Psoas muscle (tissue), 8 donors: ENCODE measurements at places on chromosomes 3 and 15.

GRCh38 chr3:106342386-106342785 lies 473.6 kb upstream of the CBLB start:
- no peak for DNase-seq

DNA sequence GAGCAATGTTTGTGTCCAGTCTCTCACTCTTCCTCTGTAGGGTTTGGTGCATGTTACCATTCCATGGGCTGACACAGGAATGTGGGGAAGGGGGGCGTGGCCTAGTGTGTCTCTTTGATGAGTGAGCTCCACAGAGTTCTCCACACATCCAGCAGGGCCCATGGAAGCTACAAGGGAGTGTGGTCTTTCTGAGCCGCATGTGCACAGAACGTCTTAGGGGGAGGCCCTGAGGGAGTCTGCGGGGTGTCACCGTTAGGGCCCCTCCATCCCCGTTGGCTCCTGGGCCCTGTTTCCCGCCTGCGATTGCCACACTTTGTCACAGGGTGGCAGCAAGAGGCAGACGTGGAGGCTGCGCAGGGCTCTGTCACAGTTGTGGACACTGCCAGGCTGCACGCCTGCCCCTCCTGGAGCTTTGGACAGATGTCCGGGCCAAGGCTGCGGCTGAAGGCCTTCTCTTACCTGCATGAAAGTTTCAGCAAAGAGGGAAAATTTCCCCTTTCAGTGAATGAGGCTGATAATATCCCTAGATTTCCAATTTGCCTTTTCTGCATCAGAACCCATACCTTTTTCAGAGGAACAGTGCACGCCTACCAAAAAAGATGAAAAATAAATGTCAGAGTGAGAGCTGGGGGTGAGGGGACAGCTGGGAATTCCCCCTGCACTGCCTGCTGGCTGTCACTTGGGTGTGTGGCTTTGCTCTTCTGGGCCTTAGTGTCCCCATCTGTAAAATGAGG lies 24.3 kb downstream of the CACNA2D3 start:
- peak; percentile 85 for DNase-seq

DNA sequence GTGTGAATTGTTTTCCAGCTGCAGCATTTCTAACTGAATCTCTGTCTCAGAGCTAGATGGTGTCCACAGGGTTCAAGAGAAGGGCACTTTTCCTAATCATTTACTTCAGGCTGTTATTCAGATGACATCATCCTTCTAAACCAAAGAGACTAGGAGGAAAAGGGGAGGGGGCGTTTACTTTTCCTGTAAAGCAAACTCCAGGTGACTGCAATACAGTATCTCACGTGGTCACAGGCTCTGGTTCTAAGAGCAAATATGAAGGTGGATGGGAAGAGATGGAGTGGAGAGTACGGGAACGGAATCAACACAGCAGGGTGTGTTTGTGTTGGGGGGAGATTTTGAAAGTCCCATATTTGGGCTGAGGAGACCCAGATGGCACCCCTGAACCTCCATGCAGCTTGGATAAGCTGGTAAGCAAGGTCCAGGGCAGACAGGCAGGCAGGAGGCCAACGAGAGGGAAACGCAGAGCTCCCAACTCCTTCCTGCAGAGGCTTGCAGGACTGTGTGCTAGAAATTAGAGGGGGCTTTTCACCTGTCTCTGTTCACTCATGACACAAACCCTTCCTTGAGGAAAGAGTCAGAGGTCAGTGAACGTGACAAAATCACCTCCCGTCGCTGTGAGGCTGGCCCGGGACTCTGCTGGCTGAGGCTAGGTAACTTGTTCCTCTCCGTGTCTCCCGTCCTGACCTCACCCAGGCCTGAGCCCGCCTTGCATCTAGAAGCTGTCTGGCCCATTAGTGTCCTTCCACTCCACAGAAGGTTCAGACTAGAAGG lies 151.2 kb downstream of the OPA1 start:
- no peak for DNase-seq

DNA sequence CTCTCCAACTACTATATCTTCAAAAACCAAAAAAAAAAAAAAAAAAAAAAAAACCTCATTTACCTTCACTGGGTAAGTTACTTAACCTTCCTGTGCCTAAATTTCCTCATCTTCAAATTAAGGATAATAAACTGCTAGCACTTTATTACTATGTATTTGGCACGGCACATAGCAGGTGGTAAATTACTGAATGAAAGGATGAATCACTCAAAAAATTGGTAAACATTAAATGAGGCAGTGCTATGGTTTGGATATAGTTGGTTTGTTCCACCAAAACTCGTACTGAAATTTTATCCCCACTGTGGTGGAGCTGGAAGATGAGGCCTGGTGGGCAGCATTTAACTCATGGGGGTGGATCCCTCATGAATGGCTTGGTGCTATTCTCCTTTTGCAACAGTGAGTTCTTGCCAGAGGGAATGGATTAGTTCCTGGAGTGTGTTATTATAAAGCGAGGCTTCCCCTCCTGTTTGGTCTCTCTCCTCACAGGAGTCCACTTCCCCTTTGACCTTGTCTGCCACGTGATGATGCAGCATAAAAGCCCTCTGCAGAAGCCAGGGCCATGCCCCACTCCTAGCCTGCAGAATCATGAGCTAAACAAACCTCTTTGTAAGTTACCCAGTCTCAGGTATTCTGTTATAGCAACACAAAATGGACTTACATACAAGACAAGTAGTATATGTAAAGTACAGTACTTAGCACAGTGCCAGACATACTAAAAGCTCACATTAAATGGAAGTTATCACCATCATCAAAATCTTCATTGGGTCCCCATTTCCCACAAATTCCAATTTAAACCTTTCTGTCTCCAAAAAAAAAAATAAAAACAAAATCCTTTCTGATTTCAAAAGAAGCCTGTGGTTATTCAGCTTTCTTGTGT lies 20.6 kb downstream of the DCUN1D1 start:
- DNase-seq: no peak

DNA sequence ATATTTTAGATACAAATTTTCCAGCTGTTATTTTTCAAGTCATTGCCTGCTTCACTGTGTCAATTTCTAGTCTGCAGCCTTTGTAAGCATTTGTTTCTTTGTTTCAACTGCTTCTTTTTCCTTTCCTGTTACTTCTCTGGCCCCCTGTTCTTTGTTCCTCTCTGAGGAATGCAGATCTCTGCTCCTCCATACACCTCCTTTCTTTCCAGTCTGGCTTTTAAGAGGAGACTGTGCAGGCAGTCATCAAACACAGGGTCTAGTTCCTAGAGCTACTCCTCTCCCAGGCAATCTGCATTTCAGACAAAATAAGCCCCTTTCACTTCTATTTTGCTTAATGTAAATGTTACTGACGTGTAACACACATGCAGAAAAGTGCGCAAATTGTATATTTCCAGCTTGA lies 502.9 kb downstream of the PDCD6IP start:
- no peak for DNase-seq

DNA sequence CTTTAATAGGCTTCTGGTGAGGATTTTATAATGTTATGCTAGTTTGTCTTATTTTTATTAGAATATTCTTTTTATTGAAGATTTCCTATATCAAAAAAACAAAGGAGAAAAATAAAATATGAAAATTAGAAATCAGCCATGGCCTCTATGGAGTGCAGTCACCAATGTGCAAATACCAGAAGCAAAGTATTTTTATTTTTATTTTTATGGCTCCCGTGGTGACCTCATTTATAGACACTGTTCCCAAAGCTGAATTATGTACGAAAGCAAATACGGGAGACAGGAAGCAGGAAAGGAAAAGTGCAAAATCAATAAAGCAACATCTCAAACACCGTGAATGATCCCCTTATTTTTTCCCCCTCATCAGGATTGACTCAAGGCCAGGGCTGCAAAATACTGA lies 35.1 kb downstream of the DAZL start:
- DNase-seq: no peak

DNA sequence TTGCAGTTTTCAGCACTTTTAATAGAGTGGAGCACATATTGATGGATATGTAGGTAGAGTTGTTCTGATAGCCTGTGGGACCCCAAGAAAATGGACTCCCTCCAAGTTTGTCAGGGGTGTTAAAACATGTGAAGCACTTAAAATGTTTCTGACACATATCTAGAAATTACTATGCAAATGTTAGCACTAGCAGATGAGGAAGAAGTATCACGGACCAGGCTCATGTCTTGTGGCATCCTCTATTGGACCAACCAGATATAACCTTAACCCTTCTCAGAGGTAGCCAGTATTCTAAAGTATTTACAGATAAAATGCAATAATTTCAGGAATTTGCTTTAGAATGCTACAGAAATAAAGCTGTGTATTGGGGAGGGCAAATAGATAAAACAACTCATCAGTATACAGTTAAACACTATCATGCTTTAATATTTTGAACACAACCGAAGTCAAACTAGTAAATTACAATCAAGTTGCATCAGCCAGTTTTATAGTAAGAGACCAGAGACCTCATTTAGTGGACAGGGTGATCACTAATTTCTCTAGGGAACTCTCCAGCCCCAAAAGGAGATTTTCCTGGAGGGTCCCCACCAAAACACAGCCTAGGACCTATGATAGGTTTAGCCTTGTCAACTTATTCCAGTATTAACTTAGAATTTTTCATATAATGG lies 57.2 kb upstream of the FBN1 start:
- DNase-seq: no peak

DNA sequence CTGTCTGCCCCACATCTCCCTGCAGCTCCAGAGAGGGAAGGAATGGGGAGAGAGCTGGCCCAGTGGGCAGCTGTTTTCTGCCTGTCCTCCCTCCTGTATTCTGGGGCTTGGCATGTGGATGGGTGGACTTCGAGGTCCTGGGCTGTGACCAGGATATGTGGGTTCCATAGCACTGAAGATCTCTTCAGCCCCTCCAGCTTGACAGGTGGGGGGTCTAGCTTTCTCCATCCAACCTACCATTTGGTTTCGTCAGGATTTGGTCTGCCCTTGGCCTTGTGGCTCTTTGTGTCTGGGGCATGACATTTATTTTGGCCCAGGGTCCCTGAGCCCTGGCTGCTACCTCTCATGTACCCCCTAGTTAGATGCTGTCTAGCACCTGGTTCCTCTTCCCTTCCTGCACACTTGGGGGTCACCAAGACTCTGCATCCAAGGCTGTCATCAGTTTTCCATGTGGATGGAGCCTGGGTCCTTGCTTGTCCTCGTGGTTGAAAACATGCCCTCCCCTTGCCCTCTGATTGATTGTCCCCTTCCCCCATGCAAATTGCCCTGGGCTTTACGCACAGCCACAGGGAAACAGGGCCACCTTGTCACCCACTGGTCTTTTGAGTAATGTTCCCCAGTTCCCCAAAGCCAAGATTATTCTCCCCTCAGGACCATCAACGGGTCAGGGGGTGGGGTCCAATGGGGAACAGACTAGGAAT lies 3.2 kb downstream of the EPHB3 start:
- no peak for DNase-seq

DNA sequence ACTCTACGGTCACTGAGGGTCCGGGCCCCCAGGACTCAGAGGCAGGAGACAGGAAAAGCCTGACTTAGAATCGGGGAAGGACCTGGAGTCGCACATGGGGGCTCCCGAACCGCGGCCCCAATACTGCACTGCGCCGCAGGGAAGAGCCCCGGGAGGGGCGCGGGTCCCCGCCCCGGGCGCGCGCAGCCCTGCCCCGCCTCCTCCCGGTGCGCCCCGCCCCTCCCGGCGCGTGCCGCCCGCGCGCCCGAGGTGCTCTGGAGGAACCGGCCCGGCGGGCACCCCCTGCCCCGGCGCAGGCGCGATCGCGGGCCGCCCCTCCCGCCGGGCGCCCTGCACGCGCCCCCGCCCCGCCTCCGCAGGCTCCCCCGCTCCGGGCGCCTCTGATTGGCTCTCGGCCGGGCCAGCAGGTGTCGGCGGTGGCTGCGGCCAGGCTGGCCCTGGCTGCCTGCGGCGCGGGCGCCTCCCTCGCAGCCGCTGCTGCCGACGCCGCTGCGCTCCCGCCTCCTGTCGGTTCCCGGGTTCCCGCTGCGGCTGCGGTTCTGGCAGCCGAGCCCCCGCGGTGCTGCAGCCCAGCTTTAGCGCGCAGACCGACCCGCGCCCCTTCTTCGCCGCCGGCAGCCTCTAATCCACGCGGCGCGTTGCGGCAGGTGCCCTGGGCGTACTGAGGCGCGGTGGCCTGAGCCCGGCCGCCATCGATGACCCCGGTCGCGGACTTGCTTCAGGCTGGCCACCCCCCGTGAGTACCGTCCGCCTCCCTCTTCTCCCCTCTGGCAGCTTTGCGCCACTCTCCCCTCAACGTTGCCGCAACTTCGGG lies at the start of gene MYRIP:
TSS of gene MYRIP (plus strand) at position 429 of the 814 bp plus-strand sequence. CDS start 91,208 bp downstream, outside the sequence.
- DNase-seq: peak; percentile 83
